ENCODE measurements at places on chromosomes 6 and 20.

DNA sequence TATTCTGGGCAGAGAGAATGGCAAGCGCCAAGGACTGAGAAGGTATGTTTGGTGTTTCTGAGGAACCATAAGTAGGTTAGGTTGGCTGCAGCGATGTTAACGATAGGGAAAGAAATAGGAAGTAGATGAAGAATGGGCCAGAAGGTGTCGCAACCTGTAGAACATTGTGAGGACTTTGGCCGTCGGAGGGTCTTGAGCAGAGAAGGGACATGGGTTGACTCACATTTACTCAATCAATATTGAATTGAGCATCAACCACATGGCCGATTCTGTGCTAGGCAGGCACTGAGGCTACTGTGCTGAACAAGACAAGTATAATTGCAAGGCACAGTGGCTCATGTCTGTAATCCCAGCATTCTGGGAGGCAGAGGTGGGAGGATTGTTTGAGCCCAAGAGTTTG is 26.8 kb upstream of the RPN2 start:
- no peak for DNase-seq

GRCh38 chr6:164069350-164069990 is 655.0 kb downstream of the QKI start:
- peak; percentile 78 for DNase-seq

DNA sequence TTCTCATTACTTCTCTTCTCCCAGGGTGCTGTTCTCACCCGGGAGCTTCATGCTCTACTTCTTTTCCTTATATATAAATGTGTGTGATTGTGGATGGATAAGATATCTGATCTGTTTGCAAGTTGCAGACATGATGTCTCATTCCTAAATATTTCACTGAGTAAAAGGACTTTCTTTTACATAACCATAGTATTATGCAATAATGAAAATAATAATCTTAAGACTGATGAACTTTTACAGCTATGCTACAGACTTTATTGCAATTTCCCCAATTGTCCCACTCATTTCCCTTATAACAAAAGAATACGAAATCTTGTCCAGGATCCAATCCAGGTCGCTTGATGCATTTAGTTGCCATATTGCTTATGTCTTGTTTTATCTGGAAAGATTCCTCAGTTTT is 284.5 kb upstream of the JAG1 start:
- no peak for DNase-seq

DNA sequence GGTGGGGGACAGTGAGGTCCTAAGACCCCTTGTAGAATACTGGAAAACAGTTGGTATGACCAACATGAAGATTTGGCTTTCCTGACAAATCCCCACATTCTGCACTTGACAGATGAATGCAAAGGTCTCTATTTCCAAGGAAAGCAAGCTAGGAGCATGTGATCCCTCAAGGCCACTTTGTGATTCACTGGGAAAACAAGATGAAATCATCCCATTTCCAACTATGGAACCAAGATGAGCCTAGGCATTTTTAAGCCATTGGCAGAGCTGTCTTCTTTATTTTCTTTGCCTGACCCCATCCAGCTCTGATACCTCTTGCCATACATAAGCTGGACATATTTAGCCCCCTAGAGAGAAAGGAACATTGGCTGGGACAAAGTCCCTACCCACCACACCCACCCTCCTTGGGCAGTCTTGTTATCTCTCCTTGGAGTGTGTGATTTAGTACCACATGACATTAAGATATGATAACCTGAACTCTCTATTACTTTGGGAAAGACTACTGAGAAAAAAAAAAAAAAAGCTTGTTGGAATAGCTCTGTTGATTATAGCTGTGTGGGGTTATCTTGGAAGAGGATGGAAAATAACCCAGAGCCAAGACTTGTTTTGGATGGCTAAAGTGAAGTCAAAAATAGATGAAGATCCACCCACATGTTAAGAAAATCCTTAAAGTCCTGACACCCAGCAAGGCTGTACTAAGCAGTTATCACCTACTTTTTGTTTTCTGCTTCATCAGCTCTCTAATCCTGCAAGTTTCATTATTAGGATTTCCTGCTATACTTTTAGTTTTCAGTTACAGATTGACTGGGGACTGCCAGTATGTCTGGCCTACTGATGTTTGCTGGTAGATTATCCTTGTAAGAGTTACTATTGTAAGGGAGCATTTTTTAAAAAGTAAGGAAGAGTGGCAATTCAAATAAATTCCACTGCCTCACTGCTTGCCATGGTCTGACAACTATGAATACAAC is 90.1 kb upstream of the PREP start:
- DNase-seq = no peak

Data from urothelium cell line (cell line).